ENCODE measurements at places on chromosomes 2 and 18.

- DNase-seq = no peak
Observed at GRCh38 chr2:199465988-199466691, 8.4 kb upstream of the SATB2 start.

DNA sequence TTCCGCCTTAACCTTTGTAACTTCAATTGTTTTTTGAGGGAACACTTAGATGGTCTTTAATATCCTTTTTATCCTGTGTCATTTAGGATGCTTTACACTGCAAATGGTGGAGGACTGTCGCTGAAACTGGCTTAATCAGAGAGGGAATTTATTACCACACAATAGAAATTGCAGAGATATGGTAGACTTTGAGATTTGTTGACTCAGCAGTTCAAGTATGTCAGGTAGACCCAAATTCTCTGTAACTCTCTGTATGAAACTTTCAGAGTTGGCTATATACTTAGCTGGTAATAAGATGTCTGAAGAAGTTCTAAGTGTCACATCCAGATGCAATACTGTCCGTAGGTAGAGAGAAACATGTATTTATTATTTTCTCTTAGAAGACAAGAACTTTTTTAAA is 100.1 kb downstream of the ZNF804A start:
- DNase-seq = no peak

GRCh38 chr2:224264259-224264658 is 137.6 kb downstream of the FAM124B start:
- DNase-seq = no peak

DNA sequence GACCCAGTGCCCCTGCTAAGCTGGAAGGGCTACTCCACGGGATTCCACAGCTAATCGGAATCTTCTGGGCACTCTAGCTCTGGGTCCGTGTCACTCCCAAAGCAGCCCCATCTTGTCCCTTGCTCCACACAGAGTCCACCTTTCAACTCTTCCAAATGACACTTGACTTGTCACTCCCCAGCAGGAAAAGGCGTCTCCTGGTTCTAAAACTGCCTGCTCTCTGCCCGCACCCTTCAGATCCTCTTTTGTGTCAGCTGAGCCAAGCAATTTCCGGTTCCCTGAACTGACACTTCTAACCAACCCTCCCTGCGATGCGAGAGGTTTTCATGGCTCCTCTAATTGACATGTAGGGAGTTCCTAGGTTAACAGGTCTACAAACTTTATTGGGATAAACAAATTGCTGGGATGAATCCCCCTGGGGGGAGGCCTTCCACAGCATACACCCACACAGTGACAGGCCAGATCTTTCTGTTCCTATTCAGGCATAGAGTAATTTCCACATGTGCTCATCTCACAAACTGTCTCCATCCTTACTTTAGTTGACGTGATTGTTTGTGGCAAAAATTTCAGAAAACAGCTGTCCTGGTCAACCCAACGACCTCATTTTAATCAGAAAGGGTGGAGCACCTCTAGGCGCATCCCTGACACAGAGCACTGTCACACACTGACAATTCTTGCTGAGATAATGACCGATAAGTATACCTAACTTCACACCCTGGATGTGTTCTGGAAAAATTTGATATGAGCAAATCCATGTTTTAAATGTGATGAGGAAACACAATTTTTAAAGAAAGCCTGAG is 104.9 kb downstream of the RBMS1 start:
- DNase-seq = no peak

DNA sequence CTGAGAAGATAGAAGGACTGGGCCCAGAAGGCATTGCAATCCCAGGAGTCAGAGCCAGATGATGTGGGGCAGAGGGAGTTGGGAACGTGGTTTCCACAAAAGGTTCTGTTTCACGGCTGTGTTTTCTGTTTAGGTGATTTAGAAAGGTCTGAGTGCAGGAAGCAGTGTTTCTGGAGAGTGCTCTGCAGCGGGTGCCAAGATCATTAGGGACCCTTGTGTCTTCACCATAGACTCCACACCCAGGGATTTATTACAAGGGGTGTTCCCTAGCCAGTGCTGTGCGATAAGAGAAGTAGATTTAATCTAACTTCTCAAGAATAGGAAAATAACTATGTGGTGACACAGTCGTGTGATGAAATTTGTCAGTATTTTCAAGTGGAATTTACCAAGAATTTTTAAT is 221.1 kb upstream of the TPO start:
- no peak for DNase-seq

- no peak for DNase-seq
Observed at GRCh38 chr2:113273027-113273551, 5.6 kb downstream of the PAX8 start.

DNA sequence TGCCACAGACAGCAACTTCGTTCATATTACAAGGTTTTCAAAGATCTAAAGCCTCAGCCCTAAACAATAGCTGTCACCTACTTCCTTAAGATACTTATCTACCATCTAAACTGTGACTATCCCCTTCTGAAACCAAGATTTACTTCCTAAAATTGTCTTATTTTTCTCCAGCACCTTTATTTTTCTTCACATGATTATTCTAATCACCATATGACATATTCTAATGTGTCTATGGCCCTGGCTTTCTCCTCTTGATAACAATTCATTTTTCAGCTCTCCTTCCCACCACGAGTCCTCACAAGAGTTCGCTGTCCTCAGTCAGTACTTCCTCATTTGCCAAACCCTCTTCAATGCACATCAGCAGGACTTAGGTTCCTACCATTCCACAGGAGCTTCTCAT is 53.9 kb downstream of the RTTN start:
- no peak for DNase-seq

DNA sequence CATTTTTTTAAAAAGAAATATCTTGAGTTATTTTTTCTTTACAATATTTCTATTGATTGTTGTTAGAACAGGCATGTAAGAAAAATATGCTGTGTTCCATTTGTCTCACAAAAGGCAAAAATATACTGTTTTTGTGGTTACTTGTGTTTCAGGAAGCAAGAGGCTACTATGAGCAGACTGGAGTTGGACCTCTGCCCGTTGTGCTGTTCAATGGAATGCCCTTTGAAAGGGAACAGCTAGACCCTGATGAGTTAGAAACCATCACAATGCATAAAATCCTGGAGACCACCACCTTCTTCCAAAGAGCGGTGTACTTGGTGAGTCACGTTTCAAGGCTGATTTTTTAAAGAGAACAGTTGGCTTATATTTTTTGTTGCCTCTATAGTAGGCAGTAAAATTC is 54.7 kb downstream of the UGGT1 start:
- no peak for DNase-seq

DNA sequence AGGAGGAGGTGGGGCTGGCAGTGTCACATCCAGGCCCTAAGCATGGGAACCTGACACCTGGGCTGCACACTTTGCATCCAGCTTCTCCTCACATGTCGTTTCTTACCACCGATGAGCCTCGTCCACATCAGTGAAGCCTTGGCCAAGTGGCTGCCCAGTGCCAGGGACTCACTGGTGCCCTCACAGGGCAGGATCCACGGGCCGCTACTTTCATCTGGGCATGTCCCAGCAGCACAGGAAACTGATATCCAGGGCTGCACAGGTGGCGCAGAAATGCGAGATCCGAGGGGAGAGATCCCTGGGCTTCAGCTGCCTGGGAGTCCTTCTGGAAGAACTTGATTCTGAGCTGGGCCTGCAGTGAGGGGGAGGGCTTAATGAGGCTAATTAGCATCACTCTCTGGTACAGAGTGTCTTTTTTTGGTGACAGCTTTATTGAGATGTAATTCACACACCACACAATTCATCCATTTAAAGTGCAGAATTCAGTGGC is 291.6 kb upstream of the HDAC4 start:
- DNase-seq = no peak

DNA sequence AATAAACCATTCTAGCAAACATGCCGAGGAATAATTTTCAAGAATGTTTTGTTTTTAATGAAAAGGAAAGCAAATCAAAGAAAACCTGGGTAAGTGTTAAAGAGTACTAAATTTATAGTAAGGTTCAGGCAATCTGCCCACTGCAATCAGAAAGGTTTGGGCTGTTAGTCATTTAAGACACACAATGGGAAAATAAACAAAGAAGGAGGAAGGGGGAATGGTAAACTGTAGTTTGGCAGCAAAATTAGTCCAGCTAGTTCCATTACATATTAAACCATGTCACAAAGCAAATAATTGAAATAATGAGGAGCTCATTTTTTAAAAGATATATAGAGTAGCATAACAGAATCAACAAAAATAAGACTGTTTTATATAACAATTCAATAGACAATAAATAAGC is 87.5 kb upstream of the COPS8 start:
- DNase-seq = no peak

DNA sequence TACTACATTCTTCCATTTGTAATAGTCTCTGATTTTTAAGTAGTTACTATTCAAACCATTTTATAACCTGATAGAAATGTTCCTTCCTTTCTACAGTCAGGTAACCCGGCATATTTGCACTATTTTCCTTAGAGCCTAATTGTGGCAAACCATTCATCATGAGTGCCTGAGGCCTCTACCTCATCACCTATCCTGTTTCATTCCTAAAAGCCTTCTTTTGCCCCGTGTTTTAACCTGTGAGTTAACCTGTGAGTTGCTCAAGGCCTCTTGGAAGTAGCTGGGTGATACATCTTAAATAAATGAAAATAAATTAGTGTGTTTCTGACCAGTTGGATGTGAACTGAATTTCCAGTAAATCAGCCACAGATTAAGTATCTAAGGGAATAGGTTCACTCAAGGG is 6.5 kb upstream of the KLHL29 start:
- DNase-seq = no peak

- no peak for DNase-seq
Observed at GRCh38 chr2:216802516-216803215, 57.2 kb downstream of the TNP1 start.

GRCh38 chr2:122737429-122738077 is 982.1 kb downstream of the TSN start:
- no peak for DNase-seq

- no peak for DNase-seq
Observed at GRCh38 chr18:46581648-46582047, 75.4 kb downstream of the LOXHD1 start.

DNA sequence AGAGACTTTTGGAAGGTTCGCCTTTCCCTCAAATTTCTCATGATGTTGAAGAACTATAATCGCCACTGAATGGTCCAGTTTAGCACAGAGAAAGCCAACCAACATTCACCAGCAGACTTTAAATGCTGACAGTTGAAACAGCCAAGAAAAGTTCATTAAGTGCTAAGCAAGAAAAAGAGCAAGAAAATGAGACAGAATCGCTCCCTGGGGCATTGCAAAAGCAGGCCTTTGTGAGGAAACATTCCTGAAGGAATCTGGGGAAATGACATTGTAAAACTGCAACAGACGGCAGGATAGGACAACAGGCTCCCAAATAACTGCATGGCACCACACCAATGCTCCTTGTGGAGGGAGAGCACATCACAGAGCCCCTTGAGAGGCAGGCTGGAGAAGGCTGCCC is 269.3 kb upstream of the ID2 start:
- no peak for DNase-seq

- DNase-seq = no peak
Observed at GRCh38 chr2:217611056-217611455, 391.7 kb downstream of the TNS1 start.

GRCh38 chr2:27823569-27823968 is 52.0 kb downstream of the MRPL33 start:
- DNase-seq = no peak

- no peak for DNase-seq
Observed at GRCh38 chr2:109270505-109271312, 141.7 kb downstream of the SH3RF3 start.

DNA sequence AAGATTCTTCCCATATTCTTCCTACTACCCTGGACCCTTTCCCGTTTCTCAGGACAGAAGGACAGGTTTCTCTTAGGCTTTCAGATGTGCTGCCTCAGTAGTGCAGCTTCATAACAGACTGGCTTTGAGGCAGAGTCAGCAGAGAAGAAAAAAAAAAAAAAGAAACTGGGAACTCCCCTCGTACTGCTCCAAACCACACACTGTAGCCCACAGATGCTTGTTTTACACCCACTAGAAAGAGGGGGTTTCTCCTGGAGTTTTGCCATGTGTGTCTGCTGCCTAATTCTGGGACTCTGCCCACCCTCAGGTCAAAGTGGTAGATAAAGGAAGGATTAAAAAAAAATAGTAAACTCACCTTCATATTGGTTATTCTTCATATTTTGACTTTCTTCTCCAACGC is 95.9 kb downstream of the NCOA1 start:
- no peak for DNase-seq

GRCh38 chr2:19038071-19039015 is 320.1 kb downstream of the OSR1 start:
- no peak for DNase-seq

- peak; percentile 49 for DNase-seq
Observed at GRCh38 chr2:173354582-173355131, at the start of gene CDCA7. CDCA7 (plus strand) TSS chr2:173354872; CDS start chr2:173354964, 92 bp downstream.

GRCh38 chr2:108594132-108594981 is 60.1 kb downstream of the LIMS1 start:
- no peak for DNase-seq

DNA sequence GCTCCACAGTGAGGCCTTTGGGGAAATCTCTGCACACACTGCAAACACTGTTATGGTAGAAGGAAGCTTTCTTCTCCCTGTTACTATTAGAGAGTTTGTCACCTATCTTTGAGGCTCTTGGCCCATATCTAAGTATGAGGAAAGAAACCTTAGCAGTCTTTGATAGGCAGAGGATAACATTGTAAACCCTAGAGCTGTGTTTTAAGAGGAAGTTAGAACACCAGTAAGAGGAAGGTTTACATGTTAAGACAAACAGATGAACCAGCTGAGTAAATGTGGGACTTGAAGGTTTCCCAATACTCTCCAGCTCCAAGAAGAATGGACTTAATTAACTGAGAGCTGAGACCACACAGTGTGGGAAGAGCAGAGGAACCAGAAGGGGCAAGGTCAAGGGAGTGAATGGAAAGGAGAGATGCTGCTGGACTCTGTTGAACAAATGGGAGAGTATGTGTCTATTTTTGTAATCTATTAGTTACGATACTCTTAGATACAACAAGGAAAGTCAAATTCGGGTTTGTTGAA is 257.0 kb downstream of the DPP10 start:
- no peak for DNase-seq

- no peak for DNase-seq
Observed at GRCh38 chr2:41791523-41791922, 256.3 kb upstream of the PKDCC start.

DNA sequence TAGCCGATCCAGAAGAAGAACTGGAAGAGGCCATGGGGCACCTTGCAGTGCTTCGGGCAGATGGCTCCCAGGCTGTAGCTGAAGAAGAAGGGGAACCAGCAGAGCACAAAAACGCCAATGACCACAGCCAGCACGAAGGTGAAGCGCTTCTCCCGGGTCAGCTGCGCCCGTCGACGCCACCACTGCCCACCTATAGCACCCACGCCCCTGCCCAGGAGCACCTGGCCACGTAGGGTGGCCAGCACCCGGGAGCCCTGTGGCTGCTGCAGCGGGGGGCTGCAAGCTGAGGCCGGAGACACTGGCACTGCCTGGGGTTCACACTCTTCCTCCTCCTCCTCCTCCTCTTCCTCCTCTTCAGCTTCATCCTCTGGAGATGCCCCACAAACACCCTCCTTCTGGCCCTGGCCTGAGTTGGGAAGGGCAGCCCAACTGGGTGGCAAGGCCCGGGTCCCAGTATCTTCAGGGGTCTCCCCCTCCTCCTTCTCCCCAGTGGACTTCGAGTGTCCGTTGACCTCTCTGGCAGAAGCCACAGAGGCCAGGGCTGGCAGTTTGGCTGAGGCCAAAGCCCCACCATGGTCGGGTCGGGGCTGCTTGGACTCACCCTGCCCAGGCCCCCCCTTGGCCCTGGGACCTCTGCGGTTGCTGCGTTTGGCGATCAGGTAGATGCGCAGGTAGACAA is 1.3 kb downstream of the ADRA2B start:
- DNase-seq = no peak

All from ureter (tissue), 1 donor.